Transverse colon (tissue), 4 donors: ENCODE measurements at places on chromosomes 12 and 14.

DNA sequence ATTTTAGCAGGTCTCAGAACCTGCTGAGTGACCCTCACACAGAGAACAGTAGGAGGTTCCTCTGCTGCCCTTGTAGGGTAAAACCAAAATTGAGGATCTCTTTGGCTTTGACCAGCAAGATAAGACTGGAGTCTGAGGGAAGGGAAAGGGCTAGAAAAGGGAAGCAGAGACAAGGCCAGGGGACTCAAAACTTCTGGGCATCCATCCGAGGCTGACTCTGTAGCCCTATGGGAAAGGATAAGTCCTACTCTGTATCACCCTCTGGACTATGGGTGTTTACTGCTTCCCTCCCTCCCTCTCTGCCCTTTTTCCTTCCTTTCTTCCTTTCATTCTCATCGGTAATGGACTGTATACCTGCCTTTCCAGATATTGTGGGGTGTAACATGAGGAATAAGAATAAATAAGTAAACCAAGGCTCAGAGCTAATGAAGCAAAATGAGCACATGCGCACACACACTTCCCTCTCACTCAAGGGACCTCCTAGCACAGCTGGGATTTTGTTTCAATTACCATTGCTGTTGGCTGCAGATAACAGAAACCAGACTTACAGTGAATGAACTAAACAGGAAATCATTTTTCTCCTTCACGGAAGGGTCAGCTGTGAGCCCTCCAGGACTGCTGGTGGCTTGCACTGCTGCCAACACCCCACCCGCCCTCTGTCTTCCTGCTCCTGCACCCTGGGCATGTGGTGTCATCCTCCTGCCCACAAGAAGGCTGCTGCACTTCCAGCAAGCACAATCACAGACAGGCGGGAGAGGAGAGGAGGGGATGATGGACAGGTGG, 404.4 kb upstream of the CCDC196 start:
- H3K4me1 ChIP-seq, result no peaks in the 10 kb centered on the region
- H3K36me3 ChIP-seq, result no peaks in the 10 kb centered on the region
- no peaks in the 10 kb centered on the region for H3K27me3 ChIP-seq
- H3K4me3 ChIP-seq, result no peak overlapping the region
- no peak overlapping the region for H3K27ac ChIP-seq

DNA sequence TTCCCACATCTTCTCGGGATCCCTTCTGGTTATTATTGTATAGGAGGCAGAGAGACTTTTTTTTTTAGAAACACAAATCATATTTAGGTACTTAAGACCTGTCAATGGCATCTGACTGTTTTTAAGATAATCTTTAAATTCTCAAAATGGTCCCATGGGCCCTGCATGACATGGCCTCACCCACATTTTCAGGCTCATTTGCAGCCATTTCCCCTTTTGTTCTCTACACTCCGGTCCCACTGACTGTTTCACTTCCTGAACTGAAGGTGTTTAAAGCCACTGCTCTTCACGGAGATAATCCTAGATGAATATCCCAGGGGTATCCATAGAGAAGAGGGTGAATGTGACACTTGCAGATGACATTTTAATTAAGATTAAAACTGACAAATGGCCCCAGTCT, 12.3 kb upstream of the C12orf71 start:
- no peak overlapping the region for H3K4me3 ChIP-seq
- no peaks in the 10 kb centered on the region for H3K4me1 ChIP-seq
- H3K27me3 ChIP-seq, result no peaks in the 10 kb centered on the region
- H3K36me3 ChIP-seq, result no peaks in the 10 kb centered on the region
- no peak overlapping the region for H3K27ac ChIP-seq
- DNase-seq, result no peak

- no peak overlapping the region for H3K4me3 ChIP-seq
- no peaks in the 10 kb centered on the region for H3K36me3 ChIP-seq
- DNase-seq, result no peak
- no peak overlapping the region for H3K27ac ChIP-seq
- no peaks in the 10 kb centered on the region for H3K4me1 ChIP-seq
Observed at GRCh38 chr12:46946137-46946536, 120.3 kb upstream of the SLC38A4 start.

DNA sequence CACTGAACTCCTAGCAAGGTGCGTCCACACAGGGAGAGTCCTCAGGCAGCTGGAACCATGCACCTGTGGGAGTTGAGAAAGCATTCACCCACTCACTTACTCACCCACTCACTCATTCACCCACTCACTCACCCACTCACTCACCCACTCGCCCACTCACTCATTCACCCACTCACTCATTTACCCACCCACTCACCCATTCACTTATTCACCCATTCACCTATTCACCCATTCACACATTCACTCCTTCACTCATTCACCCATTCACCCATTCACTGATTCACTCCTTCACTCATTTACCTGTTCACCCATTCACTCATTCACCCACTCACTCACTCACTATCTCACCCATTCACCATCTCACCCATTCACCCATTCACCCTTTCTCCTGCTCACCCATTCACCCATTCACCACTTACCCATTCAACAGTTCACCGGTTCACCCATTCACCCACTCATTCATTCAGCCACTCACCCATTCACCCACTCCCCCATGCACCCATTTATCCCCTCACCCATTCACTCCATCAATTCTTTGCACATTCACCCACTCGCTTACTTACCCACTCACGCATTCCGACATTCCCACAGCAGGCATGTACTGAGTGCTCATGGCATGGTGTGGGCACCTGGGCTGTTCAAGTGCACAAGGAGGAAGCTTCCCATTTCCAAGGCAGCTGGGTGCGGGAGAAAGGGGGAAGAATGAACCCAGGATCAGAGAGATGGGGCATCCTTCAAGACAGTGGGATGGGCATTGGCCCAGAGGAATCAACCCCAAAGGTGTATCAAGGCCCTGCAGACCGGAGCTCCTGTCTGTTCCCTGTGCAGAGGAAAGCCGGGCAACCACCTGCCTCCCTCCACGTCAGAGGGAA, 135.2 kb upstream of the C14orf180 start:
- no peaks in the 10 kb centered on the region for H3K4me1 ChIP-seq
- H3K27me3 ChIP-seq, result peaks cover 31% of the 10 kb centered on the region
- DNase-seq, result no peak
- H3K27ac ChIP-seq, result no peak overlapping the region
- no peak overlapping the region for H3K4me3 ChIP-seq
- H3K36me3 ChIP-seq, result no peaks in the 10 kb centered on the region

DNA sequence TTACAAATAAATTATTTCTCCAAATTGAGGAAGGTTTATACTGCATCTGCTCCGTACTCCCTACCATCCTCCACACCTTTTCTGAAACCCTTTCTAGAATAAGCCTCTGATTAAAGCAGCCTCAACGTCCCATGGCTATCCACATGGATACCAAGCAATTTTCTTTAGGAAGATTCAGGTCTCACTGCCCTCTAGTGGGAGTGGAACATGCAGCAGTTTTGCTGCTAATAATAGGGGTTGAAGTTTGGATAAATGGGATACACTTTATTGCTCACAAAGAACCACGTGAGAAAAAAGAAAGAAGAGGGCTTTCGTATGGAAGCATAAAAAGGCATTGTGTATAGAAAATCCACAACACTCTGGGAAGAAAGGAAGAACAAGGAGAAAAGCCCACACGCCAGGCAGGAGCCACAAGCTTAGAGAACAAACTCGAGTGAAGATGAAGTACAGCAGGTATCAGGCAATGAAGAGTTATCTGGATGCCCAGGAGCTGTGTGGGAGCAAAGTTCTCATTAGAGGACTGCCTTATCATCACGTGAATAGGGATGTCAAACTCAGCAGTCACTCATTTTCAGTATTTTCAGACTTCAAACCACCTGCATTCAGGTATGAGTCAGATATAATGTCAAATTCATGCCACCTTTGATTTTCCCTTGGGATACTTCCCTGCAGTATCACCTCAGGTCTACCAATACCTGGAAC, 45.8 kb downstream of the CCER1 start:
- no peaks in the 10 kb centered on the region for H3K36me3 ChIP-seq
- H3K27ac ChIP-seq, result no peak overlapping the region
- H3K27me3 ChIP-seq, result no peaks in the 10 kb centered on the region
- no peaks in the 10 kb centered on the region for H3K4me1 ChIP-seq

DNA sequence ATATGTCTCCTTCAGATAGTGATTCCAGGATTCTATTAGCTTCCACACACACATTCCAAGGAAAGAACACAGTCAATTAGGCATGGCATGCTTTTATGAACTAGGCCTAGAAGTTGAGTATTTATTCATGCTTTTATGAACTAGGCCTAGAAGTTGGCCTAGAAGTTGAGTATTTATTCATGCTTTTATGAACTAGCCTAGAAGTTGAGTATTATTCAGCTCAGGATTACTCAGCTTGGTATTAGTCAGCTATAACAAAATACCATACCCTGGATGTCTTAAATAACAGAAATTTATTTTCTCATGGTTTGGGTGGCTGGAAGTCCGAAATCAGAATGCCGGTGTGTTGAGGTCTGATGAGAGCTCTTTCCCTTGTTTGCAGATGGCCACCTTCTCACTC, 442.7 kb upstream of the FLRT2 start:
- H3K36me3 ChIP-seq, result no peaks in the 10 kb centered on the region
- H3K27ac ChIP-seq, result no peak overlapping the region
- H3K4me3 ChIP-seq, result no peak overlapping the region
- DNase-seq, result no peak
- no peaks in the 10 kb centered on the region for H3K4me1 ChIP-seq

DNA sequence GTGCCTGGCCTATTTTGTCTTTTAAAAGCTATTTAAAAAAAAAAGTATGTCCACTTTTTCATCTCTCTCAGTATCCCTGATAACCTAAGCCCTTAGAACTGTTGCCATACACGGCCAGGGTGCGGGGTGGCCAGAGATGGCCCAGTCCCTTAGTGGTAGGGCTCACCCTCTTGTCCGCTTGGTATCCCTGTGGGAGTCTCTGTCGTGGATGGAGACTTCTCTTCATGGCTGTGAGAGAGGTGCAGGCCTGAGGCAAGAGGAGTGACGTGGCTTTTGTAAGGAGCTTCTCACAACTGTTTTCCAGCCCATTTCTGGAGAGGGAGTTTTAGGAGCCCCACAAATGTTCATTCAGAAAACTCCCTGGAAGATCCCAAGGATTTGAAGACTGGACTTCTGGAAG, 26.8 kb downstream of the XRCC3 start:
- no peak for DNase-seq
- H3K27ac ChIP-seq, result no peak overlapping the region
- peaks cover 8% of the 10 kb centered on the region for H3K4me1 ChIP-seq
- H3K4me3 ChIP-seq, result no peak overlapping the region
- H3K27me3 ChIP-seq, result no peaks in the 10 kb centered on the region
- peaks cover 33% of the 10 kb centered on the region for H3K36me3 ChIP-seq

DNA sequence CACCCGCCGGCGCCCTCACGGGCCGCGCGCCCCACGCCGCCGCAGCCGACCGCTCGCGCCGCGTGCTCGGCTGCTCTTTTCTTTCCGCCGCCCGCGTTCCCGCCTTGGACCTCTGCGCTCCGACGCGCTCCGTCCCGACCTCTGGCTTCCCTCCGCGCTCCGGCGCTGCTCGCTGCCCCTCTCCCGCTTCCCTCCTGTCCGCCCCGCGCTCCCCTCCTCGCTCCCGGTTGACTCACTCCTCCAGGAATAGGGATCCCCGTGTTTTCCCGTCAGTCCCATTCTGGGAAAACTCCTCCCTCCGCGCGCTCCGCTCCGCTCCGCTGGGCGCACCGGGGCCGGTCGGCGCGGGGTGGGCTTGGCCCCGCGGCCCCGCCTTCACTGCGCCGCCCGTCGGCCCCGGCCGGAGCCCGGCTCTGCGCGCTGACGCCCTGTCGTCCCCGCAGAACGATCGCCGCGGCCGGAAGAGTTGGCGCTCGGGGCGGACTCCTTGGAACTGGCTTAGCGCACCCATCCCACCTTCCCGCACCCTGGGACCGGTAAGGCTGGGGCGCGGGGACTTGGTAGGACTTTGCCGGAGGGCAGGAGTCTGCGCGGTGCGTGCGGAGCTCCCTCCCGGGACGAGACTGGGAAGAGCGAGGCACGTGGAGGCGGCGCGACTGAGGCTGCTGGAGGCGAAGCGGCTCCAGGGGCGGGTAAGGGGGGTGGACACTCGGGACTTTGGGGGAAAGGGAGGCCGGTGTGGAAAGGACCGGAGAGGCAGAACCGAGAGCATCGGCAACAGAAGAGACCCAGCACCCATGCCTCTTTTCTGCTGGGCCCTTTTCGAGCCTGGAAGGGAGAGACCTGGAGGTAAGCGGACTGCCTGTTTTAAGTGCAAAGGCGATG, 550 bp downstream of the TEAD4 start:
- H3K36me3 ChIP-seq, result no peaks in the 10 kb centered on the region
- H3K4me3 ChIP-seq, result peak overlapping the region; percentile 57
- H3K27ac ChIP-seq, result peak overlapping the region; percentile 88
- H3K4me1 ChIP-seq, result no peaks in the 10 kb centered on the region
- no peaks in the 10 kb centered on the region for H3K27me3 ChIP-seq

DNA sequence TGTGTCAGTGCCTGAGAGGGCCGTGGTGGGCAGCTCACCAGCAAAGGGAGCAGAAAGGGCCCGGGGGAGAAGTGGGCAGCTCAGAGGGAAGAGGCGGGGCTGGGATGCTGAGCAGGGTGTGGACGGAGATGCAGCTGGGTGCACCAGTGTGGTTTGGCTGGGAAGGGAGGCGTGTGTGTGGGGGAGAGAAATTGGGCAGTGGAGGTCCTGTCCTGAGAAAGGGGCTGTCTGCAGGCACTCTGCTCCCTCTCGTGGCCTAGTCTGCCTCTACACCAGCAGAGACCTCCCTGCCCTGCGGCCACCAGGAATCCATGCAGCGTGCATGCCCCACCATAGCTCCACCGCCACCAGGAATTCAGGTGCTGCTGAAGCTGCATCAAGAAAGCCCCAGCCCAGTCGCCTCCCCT, 6.4 kb downstream of the TMEM121 start:
- no peak for DNase-seq
- H3K4me3 ChIP-seq, result no peak overlapping the region
- peaks cover 23% of the 10 kb centered on the region for H3K4me1 ChIP-seq
- H3K36me3 ChIP-seq, result no peaks in the 10 kb centered on the region
- H3K27me3 ChIP-seq, result peaks cover 54% of the 10 kb centered on the region
- H3K27ac ChIP-seq, result no peak overlapping the region

- H3K4me3 ChIP-seq, result no peak overlapping the region
- H3K4me1 ChIP-seq, result peaks cover 12% of the 10 kb centered on the region
- DNase-seq, result no peak
- H3K27me3 ChIP-seq, result no peaks in the 10 kb centered on the region
Observed at GRCh38 chr12:62297321-62297720, 37.1 kb downstream of the USP15 start.

- no peaks in the 10 kb centered on the region for H3K4me1 ChIP-seq
- H3K36me3 ChIP-seq, result no peaks in the 10 kb centered on the region
- no peak overlapping the region for H3K27ac ChIP-seq
- no peak overlapping the region for H3K4me3 ChIP-seq
- H3K27me3 ChIP-seq, result no peaks in the 10 kb centered on the region
Observed at GRCh38 chr12:127690161-127690560, 576.8 kb upstream of the TMEM132C start.

DNA sequence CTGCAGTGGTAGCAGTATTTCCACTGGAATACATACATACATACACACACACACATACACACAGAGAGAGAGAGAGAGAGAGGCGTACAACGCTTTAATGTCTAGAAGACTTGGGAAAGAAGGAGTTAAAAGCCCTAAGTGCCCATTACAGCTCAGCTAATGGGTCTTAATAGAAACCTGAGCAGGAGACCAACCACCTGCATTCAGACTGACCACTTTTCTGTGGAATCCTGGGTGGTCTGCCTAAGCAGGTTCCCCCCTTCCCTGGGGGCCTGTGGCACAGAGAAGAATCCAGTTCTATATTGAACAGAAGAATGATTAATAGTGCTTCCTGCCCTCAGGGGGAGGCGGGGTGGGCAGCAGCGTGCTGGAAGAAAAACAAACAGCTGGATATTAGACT, 312.4 kb upstream of the PRKD1 start:
- H3K27me3 ChIP-seq, result no peaks in the 10 kb centered on the region
- no peak for DNase-seq
- H3K27ac ChIP-seq, result no peak overlapping the region
- H3K36me3 ChIP-seq, result no peaks in the 10 kb centered on the region
- H3K4me1 ChIP-seq, result no peaks in the 10 kb centered on the region
